ENCODE measurements at places on chromosomes 1 and 21.

- DNase-seq, result no peak
Measured at GRCh38 chr1:52707927-52708655, 9.9 kb upstream of the COA7 start.

GRCh38 chr1:209382231-209383100 is 201.0 kb upstream of the CAMK1G start:
- no peak for DNase-seq

- DNase-seq, result no peak
Measured at GRCh38 chr1:152646656-152647055, 16.5 kb upstream of the LCE2D start.

DNA sequence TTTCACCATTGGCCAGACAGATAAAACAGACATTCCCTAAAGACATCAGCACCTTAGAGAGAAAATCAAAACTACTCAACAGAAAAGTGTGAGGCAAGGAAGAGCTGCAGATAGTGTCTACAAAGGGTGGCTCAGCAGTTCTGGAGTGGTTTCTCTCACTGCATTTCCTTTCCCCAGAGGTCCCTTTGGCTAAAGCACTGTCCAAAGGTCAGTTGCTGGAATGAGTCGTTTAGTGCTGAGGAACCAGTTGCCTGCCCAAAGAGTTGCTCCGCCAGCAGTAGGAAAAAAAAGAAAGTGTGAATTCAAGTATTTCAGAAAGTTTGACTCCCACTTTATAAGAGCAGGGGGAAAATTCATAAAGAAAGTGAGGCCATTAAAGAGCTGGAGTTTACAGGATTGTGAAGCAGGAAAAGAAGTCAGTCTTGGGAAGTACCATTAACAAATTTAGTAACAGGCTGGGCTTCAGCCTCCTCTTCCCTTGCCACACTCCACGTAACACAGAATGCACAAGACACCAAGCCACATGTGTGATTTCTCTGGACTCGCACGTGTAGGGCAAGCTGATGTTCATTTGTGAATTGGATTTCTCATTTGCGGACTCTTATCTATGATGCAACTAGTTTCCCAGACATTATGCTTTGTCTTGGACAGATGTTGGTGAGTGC is 122.2 kb downstream of the RUNX1 start:
- DNase-seq, result no peak

- DNase-seq, result peak; percentile 89
Measured at GRCh38 chr1:62144238-62144831, 50.3 kb upstream of the L1TD1 start.

GRCh38 chr1:208868554-208868953 is 624.4 kb upstream of the PLXNA2 start:
- no peak for DNase-seq

- no peak for DNase-seq
Measured at GRCh38 chr1:148315071-148315811, 163.2 kb upstream of the NBPF11 start.

DNA sequence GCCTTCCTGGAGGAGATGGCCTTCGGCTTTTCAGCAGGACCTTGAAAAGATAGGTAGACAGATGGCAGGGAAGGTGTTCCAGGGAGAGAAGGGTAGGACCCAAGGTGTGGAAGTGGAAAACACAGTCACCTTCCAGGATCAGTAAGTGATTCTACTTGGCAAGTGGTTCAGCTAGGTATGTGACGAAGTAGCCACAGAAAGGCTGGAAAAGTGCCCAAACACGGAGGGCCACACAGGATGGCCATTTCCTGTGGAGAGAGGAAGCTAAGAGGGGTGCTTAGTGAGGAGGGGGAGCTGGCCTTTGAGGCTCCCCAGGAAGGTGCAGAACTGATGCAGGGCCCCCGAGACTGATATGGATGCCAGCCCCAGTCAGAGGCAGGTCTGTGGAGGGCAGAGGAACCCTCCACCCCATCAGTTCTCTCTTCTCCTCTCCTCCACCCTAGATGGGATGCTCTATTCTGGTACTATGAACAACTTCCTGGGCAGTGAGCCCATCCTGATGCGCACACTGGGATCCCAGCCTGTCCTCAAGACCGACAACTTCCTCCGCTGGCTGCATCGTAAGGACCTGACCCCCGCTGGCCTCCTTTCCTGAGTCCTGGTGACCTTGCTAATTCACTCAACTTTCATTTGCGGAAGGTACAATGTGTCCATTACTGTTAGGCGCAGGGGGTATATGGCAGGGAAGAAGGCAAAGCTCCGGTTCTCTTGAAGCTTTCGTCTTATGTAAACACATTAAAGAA is 6.8 kb downstream of the SEMA4A start:
- no peak for DNase-seq

GRCh38 chr1:229278120-229278741 is 7.3 kb downstream of the RAB4A start:
- no peak for DNase-seq

DNA sequence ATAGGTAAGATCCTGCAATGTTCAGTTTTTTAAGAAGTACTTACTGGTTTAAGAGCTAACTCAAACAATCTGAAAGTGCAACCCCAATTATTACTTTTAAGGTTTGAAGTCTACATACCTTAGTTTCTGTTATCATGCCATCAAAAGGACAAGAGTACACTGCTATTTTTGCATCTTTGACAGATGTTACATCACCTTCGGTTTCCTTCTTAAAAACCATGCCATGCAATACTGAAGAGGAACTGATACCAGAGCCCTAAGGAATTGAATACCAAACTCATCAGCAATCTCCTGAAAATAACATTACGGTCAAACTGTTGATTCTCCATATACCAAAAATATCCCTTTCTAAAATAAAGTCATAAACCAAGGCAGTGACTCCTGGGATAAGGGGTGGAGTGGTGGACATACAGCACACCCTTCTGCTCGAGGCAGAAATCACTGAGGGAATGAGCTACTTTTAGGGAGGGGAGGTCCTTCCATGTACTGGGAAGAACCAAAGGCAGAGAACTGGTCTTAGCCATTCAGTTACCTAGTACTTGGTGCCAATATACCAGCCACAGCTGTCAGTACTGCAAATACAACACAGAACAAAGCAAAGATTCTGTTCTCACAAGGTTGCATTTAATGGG is 8.5 kb downstream of the CCT8 start:
- no peak for DNase-seq

- no peak for DNase-seq
Measured at GRCh38 chr1:110035236-110035752, 870 bp downstream of the STRIP1 start.

- no peak for DNase-seq
Measured at GRCh38 chr1:6585081-6585722, 5.4 kb downstream of the ZBTB48 start.

DNA sequence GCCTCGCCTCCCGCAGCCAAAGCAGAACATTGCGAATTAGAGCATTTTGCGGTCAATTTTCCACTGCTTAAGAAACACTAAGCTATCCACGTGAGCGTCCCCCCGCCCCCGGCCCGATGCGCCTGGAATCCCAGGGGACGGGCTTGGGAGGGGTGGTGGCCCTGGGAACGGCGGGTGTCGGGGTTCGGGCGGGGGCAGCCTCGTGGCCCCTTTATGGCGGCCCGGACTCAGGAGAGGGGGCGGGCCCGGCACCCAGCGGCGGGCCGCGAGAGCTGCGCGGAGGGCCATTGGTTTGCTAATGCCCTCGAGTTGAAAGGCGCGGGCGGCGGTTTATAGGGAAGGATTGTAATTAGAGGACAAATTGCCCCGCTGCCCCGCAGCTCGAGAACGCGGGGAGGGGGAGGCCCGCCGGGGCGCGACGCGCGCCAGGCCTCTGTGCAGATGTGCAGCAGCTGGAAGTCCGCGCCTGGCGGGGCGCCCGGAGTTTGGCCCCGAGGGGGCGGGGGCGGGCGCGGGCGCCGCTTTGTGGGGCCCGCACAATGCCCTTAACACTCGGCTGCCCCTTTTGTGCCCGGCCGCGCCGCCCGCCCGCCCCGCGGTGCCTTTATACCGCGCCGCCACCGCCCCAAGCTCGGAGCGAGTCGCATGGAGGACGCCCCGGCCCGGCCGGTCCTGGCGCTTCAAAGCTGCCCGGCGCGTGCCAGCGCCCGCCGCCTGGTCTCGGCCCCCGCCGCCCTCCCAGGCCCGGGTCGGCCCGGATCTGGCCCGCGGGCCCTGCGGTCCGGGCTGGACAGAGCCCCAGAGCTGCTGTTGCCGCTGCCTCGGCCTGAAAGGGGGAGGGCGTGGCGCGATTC is 1.9 kb upstream of the HES3 start:
- DNase-seq, result peak; percentile 81

GRCh38 chr21:33127154-33127867 is 57.4 kb downstream of the OLIG1 start:
- DNase-seq, result peak; percentile 94

DNA sequence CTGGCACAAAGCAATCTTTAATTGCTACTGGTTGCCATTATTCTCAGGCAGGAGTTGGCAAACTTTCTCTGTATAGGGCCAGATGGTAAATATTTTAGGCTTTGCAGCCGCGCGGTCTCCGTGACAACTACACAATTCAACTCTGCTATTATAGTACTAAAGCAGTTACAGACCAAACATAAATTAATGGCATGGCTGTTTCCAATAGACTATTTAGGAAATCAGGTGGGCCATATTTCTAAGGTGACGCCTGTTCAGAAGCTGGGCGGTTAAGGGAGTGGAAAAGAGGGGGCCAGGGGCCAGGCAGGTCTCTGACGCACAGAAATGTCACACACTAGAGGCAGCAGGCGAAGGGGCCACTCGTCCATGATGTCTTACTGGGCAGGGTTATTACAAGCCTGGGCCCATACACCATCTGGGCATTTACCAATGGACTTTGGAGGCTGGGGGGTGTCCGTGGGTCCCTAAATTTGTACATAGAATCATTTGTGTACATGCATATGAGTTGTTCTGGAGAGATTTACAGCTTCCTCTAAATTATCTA is 80.1 kb downstream of the STUM start:
- peak; percentile 28 for DNase-seq

- no peak for DNase-seq
Measured at GRCh38 chr1:170711682-170712081, 47.8 kb downstream of the PRRX1 start.

DNA sequence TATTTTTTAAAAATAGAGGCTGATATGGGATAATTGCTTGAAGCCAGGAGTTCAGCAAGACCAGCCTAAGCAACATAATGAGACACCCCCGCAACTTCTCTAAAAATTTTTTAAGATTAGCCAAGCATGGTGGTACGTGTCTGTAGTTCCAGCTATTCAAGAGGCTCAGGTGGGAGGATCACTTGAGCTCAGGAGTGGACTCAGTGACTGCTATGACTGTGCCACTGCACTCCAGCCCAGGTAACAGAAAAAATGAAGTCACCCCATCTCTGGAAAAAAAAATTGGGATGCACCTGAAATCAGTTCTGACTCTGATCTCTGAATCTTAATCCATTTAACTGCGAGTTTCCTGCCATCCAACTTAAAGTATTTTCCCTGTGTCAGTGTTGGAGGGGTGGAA is 124.2 kb downstream of the MRPS6 start:
- DNase-seq, result no peak

GRCh38 chr1:112594208-112594876 is 24.6 kb downstream of the ST7L start:
- no peak for DNase-seq

- peak; percentile 83 for DNase-seq
Measured at GRCh38 chr1:84996846-84997666, at the start of gene MCOLN2. Gene MCOLN2 (minus strand): TSS chr1:84997113. CDS start chr1:84996872, 241 bp downstream.

DNA sequence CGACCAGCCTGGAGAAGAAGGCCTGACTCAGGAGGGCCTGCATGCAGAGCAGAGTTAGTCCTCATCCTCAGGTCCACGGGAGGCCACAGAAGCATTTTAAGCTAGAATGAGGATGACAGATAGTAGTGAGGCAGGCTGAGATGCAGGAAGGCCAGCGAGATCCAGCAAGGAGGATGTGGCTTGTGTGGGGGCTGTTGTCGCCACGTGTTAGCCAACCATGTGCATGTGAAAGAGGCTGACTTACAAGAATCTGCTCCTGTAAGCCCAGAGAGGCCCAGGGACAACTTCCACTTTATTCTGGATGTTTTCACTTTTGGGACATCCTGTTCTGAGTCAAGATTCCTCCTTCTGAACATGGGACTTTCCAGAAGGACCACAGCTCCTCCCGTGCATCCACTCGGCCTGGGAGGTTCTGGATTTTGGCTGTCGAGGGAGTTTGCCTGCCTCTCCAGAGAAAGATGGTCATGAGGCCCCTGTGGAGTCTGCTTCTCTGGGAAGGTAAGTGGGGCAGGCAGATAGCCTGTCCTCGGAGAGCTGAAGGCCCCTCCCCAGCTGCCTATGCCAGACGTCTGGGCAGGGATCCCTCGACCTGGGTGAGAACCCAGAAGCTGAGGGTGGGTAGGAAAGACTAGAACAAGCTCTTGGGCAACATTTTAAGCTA is at the start of gene SLAMF8:
Gene SLAMF8 (plus strand): TSS at position 433 of the 661 bp plus-strand sequence. CDS start 26 bp downstream, at position 459.
- no peak for DNase-seq

DNA sequence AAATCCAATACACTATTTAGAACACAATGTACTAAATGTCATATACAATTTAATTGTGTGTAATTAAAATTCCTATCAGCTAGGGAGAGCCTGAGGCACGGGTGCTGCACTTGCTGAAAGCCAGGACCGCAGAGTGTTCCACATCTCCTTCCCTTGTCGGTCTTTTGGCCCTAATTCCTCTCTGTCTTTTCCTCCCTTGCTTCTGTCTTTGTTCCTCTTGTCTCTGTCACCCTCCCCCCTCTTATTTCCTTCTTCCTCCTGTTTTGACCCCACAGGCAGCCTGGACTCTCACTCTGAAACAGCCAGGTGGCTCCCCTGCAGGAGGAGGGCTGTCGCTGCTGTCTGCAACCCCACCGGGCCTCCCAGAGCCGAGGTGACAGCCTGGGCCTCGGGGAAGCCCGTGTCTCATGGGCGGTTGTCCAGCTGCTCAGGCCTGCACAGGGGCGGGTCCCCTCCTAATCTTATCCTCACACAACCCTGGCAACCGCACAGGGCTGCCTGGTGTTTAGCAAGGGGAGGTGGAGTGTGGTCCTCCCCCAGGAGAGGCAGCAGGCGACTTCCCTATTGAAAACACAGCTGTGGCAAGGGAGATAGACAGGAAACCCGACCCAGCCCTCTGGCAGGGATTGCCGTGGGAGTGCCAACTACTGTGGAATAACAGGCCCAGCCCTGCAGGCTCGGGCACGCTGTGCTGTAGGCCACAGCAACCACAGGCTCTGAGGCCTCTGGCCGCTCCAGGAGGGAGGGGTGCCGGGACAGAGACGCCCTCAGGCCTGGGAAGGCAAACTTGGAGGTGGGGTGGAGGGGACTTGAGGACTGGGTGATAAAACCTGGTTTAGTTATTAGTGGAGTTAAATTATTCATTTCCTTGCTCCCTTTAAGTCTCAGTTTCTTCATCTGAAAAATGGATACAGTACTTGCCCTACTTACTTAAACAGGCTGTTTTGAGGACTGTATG is 68.8 kb upstream of the WDR26 start:
- peak; percentile 93 for DNase-seq

DNA sequence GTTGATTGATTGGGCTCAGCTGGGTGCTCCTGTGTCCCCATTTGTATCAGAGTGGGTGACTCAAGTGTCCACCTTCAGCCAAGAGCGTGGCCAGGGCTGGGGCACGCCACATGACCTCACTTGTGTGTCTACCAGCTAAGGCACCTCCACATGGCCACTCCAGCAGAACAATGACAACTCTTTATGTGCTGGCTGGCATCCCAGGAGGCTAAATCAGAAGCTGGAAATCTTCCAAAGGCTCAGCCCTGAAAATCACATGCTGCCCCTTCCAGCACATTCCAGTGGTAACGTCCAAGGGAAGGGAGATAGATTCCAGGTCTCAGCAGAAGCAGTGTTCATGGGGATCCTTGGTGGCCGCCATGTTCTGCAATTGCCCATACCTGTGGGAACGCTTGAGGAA is 585.5 kb downstream of the AJAP1 start:
- DNase-seq, result no peak
